ENCODE measurements at places on chromosomes 5 and 9.
A peak's percentile ranks its signal among the peaks of the same experiment; 100 is the strongest.

DNA sequence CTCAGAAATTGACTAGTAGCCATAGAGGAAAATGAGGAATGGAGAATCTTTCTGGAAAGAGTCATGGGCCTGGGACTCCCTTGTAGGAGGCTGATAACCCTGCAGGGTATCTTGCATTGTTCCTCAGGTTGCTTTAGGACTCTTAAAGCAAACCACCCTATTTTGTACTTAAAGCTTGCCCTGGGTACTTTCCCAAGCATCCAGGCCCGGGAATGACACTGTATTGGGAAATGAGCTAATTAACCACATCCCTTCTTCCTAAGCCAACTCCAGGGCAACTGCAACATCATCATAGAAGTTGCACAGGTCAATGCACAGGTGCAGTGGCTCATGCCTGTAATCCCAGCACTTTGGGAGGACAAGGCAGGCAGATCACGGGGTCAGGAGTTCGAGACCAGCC, 55.9 kb downstream of the UGCG start:
- no peak for DNase-seq

DNA sequence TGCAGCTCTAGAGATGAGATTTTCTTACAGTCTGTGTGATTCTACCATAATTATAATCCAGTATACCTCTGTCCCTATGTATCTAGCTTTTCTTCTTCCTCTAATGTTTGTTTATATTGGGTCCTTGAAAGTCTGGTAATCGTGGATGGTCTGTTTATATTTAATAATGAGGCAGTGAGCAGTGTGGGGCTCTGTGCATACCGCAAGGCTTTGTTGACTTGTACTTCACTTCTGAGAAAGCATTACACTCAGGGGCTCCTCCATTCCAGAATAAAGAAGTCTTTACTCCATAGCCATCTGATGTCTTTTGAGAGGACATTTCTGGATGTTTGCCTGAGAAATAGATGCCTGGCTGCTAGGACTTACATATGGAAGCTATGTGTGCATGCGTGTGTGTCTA, 4.5 kb upstream of the MPDZ start:
- DNase-seq: no peak

DNA sequence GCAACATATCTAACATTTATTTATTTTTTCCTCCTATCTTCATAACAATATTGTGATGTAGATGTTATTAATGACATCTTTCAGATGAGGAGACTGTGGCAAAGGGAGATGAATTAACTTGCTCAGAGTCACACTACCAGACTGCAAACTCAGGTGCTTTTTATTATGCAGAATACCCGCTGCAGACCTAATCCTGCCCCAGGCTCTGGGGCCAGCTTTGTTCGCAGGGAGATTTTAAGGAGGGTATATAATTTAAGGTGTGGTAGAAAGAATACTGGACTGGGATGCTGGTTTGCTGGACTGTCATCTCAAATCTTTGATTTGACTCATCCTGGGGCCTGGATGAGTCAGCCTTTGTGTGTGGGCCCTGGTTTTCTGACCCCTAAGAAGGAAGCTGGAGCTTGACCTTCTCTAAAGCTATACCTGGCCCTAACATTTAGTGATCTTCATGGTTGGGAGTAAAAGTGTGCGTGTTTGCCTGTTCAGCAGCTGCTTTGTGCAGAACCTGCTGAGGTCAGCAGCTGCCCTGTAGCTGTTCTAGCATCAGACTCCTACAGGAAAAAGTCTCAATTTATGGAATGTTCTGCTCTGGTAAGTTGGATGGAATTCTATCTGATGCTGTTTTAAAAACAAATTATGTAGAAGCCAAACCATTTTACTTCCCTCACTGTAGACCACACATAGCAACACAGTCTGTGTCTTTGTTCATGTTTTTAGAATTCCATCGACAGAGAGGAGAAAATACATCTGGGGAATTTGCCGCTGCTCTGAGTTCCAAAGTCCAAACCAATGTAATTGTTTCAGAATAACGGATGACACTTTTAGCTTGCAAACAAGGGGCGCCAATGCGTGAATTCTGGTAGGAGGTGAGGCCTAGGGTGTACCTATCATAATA, 4.5 kb downstream of the SLC36A1 start:
- no peak for DNase-seq

GRCh38 chr9:86535406-86535915, 181.3 kb upstream of the TUT7 start:
- no peak for DNase-seq

GRCh38 chr9:127504887-127505251, 53.6 kb downstream of the LRSAM1 start:
- DNase-seq: no peak

GRCh38 chr9:89212171-89212570, 33.6 kb upstream of the SHC3 start:
- no peak for DNase-seq

DNA sequence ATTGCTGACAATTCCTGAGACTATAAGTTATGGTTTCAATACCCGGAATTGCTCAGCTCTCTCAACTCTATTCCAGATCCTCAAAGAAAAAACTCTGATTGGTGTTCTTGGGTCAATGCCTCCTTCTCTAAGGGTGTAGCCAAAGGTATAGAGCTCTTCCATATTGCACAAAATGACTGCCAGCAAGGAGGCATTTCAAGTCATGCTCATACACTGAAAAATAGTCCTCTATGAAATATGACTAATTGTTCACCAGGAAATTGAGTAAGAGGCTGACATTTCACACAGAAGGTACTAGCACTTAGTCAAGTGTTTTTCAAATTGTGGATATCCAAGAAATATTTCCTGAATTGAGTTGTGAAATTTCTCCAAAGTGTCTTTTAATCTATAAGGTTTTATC, 111.1 kb upstream of the KLF9 start:
- no peak for DNase-seq

DNA sequence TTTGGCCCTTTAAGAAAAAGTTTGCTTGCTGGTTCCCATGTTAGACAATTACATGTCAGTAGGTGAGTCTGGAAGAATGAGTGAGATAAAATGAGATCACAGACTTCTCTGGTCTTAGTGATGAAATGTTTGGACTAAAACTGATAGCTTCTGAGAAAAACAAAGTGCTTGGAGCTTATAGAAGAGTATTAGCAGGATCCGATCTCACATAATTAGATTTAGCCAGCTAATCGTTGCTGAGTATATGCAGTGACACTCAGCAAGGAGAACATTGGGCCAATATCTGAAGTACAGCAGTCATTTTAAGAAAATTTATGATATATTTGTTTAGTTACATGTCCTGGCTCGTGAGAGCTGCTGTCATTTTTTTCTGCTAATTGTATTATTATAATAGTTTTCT, 135.8 kb downstream of the SNCAIP start:
- DNase-seq: no peak

GRCh38 chr5:173789031-173789920, 98.9 kb upstream of the CPEB4 start:
- DNase-seq: no peak

DNA sequence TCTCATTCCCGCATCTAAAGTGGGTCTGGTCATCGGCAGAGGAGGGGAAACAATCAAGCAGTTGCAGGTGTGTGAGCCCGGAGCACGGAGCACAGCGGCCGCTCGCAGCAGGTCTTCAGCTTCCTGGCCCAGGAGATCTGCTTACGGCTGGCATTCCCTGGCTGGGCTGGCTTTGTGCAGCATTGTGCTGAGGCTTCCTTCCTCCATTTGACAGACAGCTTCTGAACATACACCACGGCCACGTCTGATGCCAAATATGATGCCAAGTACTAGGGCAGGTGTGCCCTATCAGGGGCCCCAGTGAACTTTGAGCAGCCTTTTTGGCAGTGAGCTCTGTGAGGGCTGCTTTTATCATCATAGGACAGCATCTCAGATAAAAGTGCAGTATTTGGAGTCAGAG, 37.1 kb downstream of the FUBP3 start:
- DNase-seq: no peak

GRCh38 chr9:82367016-82367415, 378.4 kb downstream of the SPATA31D1 start:
- peak; percentile 54 for DNase-seq

DNA sequence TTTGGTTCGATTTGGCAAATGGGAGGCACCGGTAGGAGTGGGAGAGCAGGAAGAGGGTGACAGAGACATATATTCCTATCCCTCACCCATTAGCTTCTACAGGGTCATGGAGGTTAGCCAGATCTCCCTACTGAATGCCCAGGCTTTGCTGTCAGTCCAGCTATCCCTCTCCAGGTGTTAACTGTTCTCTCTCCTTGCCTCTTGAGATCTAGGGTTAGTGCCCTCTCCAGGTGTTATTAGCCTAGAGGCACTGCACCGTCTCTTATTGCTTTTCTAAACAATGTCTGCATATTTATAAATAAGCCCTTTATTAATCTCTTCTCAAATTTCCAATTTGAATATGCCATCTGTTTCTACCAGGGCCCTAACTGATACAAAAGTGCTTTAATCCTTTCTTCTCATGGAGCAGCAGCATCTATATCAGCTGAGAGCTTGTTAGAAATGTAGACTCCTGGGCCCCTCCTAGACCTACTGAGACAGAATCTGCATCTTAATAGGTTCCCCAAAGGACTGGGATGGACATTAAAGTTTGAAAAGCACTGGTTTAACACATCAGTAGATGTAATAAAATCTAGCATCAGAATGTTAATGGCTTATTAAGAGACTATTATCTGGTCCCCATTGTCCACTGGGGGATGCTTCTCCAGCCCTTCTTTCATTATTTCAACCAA, 322.5 kb upstream of the SLC24A2 start:
- no peak for DNase-seq

DNA sequence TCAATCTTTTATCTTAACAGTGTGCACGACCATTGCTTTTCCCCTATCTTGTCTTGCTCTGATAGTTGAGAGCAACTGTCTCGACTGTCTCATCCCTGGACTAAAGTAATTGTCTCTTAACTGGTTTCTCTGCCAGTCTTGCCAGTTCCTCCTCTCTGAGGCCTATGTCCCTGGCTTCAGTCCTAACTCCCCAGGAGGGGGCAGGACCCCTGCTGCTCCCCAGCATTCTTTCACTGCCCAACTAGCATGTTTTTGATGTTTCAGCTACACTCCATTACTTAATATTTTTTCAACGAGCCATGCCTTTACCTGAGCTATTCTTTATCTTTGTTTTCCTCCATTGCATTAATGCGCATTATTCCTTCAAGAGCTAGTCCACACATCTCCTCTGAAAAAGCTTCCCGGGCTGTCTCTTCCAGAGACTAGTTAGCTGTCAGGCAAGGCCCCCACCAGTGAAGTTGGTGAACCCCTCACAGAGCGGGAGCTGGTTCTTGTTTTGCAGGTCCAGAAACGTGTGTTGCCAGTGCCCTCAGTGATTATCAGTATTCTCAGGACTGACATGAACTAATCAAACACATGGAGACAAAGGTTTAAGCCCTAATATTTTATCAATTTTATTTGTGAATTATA, 291.7 kb upstream of the KCNN2 start:
- DNase-seq: no peak

DNA sequence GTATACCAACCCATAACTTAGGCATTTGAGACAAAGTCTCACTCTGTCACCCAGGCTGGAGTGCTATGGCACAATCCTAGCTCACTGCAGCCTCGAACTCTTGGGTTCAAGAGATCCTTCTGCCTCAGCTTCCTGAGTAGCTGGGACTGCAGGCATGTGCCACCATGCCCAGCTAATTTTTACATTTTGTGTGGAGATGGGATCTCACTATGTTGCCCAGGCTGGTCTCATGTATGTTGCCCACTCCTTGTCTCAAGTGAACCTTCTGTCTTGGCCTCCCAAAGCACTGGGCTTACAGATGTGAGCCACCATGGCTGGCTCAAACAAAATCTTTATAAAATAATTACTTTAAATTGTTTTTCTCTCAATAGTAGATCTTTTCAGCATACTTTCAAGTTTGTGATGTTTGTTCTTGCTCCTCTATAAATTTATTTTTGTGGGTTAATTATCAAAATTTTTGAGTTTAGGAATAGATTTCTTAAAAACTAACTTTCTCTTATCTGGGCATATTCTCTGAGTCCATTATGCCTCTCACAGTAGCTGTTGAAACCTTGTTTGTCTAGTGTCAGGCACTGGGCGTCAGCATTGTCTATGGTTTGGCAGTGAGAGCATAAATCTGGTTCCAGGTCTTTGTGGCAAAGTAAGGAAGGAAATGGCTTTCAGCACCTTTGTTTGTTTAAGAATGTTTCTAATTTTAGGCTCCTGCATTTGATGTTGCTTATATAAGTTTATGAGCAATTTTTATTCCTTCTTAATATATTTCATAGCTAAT, 38.7 kb downstream of the NLN start:
- peak; percentile 48 for DNase-seq

- DNase-seq: no peak
Observed at GRCh38 chr5:127586811-127587210, 62.1 kb upstream of the CTXN3 start.

DNA sequence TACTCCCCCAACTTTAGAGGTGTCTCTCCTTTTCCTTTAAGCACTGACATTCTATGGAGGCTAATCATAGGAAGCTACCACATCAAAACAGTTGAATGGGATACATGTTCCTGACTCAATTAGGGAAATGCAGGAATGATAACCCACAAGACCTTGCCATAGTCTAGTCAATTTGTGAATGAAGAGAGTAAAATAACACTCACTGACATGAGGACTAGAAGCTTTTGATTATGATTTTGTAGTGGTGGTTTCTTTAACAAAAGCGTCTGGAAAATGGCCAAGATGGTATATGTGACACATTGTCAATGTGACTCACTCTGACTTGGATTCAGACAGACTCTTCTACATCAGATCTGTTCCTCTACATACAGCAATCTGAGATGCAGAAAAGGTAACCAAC, 13.7 kb upstream of the PRELID2 start:
- DNase-seq: no peak

DNA sequence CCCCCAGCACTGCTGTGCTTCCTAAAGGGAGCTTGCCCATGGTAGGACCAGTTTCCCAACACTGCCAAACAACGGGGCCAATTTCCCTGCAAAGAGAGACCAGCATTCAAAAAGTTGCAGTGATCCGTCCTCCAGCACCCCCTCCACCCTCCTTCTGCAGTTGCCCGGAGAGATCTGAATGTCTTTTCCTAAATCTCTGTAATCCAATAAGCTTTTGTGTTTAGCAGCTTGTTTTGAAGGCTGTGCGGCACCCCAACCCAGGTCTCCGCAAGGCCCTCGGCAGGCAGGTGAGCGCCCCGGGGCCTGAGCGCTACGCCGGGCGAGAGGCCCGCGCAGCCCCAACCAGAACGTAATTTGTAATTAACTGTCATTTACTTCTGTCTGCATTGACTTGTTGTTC, 366.9 kb upstream of the IRX2 start:
- DNase-seq: no peak

DNA sequence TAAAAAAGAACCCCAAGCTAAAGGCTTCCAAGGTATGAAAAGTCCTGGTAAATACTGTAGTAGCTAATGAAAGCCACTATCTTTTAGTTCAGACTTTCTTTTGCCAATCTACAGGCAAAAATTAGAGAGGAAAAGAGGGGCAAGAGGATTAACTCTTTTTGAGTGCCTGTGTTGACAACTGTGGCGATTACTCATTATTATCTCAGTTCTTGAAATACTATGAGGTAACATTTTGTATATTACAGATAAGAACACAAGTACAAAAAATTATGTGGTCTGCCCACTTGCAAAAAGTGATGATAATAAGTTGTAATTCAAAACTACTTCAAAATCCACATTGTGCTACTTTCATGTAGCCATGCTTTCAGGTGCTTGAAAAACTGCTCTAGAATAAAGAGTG, 144.0 kb downstream of the DTWD2 start:
- no peak for DNase-seq
